ENCODE measurements at places on chromosomes 12 and 14.

DNA sequence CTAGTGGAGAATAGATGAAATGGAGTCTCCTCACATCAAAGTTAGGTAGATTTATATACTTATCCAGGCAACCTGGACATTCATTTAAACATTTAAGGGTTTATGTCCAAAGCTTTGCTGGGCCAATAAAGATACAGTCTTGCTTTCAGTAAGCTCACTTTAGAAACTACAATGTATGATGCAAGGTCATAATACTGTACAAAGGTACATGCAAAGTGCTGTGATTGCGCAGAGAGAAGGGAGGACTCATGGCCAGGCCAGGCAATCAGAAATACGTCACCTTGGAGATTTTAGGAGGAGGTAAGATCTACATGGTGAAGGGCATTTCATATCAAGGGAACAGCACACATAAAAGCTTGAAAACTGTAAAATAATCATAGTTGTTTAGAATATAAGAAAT is 113.6 kb downstream of the FGD4 start:
- no peak for DNase-seq

GRCh38 chr12:31001581-31002360 is 71.9 kb upstream of the DDX11 start:
- DNase-seq, result no peak

GRCh38 chr14:56491299-56492285 is 88.0 kb upstream of the TMEM260 start:
- DNase-seq, result no peak

DNA sequence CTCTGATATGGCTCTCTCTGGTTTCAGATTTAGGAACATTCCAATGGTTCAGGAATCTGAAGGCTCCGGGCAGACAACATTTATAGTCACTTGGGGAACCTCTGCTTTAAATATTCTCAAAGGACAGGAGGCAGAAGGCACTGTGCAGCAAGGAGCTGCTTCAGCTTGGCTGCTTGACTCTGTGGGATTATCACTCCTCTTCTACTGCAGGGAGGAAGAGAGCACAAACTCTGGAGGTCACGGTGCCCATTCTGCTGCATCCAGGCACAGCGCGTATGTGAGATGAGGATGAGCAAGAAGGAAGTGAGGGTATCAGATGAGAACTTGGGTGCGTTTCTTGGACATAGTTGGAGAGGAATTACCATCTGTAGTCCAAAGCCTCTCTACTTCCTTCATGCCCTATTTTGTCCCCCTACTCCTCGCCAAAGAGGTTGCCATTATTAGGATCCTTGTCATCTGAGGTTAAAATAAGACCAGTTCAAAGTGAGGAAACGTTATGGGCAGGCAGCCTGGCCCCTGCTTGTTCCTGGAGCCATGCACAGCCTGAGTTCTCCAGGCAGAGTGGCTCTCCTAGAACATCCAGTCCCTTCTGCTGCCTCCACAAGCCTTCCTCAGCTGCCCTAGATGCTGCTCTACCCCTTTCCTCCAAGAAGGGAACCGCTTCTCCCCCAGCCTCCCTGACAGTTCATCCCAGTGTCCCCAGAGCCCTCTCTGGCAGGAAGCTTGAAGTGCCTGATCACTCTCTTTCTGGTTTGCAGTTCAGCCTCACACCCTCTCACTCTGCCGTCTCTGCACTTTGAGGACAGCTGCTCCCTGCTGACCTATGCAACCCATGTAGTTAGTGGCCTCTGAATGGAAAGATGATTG is 12.5 kb downstream of the FGF6 start:
- DNase-seq, result no peak

DNA sequence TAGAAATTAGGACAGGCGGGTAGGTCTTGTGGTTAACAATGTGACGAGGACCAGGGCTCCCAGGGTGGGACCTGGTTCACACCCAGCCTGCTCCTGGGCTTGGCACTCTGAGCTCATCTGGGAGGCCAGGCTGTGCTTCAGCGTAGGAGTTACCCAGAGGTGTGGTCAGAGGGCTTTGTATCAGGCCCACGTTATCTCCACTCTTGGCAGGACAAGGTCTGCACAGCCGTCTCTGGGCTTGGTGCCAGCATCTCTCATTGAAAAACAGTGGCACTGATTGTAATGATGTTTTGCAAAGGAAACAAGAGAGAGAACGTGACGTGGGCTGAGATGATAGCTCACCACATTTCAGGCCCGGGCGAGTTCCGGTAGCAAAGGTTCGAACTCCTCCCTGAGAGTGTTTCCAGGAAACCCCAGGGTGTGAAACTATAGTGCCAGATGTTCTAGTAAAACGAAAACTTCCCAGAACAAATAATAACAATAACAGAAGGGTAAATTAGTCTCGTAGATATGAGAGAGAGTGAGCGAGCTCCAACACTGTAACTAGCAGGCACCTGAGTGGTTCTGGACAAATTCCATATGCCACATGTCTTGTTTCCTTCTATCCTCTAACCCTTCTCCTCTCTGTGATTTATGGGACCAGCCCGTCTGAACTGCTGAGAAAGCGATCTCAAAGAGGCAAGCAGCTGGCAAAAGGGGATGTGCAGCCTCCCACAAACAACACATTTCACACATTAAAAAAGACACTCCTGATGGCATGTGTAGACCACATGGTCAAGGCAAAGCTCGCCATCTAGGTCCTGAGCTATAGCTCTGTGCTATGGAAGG is 227.3 kb downstream of the KTN1 start:
- DNase-seq, result no peak

- no peak for DNase-seq
Observed at GRCh38 chr12:63276537-63277365, 125.8 kb upstream of the AVPR1A start.

DNA sequence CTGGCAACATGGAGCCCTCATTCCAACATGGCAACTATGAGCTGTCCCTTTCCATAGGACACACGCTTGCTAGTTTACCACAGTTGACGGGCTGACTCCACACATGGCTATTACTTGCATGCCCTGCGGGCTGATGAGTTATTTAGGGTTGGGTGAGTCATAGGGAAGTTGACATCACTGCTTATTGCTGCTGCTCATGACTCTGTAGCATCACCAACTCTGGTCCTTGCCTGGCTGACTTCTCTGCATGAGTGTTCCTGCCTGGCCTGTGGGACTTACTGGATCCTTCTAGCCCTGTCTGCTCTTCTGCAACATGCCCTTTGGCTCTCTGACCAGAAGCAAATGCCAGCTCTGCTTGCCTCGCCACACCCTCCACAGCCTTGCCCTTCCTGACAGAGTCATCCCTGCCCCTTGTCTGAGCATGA is 199.5 kb downstream of the ANO6 start:
- no peak for DNase-seq

DNA sequence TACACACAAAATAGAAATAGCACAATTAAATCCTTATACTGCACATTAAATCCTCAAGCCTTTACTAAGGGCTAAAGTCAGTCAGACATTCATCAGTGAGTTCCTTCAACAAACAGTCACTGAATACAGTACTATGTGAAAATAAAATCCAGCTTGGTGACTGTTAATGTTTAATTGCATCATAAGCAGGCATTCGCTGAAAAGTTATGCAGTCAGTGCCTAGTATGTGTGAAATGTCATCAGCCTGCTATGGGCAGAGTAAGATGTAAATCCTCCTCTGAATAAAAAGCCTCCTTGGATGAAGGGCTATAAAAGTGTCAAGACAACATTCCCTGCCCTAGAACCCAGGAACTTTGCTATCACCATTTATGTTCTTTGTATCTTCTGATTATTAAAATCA is 116.4 kb downstream of the PRICKLE1 start:
- no peak for DNase-seq

DNA sequence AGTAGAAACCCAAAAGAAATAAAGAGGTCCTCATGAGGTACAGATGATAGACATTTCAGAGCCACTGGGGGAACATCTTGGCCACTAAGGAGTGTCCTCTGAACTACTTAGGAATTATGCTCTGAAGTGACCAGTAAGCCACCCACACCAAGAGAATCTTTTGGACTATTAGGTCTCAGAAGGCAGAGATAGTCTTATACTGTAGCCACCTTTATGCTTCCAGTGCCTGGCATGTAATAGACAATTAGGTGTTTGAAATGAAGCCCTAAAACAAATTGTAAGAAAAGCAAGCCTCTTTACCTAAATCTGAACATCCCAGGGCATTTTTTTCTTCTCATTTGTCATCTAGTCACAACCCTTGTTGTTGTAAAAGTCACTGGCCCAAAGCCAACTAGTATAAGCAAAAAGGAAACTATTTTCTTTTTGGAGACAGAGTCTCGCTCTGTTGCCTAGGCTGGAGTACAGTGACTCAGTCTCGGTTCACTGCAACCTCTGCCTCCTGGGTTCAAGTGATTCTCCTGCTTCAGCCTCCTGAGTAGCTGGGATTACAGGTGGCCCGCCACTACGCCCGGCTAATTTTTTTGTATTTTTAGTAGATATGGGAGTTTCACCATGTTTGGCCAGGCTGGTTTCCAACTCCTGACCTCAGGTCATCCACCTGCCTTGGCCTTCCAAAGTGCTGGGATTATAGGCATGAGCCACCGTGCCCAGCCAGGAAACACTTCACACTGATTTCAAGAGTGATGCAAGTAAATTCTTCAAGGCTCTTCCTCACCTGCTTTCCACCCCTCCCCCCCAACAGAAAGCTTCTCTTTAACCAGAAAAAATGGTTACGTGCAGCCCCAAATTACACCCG is 11.1 kb downstream of the PLEKHA5 start:
- no peak for DNase-seq

GRCh38 chr14:36320897-36321381 is 502 bp upstream of the MBIP start:
- DNase-seq, result no peak

DNA sequence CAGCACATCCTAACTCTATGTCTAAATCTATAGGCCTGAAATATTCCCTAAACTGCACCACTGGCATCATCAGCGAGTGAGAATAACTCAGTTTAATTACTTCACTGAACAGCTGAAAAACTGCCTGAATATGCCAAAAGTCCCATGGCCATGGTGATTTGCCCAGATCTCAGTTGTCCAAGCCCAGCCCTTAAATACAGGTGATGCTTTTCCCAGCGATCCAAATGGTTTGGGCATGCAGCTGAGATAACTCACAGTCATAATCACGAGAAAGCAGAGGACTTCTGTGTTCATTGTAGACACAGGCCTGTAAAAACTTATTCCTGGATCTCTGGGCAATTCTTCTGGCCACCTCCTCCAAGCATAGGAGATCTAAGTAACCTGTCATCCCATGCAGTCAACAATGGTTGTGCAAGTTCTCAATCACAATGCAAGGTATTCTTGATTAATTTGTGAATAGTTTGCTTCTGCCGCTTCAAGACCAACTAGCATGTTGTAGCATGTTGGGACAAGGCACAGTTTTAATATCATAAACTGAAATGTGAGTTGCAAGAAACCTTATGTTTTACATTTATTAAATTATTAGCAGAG is 40.5 kb downstream of the DUSP6 start:
- no peak for DNase-seq

GRCh38 chr14:25150934-25151790 is 101.2 kb upstream of the STXBP6 start:
- no peak for DNase-seq

All from stimulated activated CD4-positive, alpha-beta T cell treated with anti-CD3 and anti-CD28 coated beads, Interleukin-15, amount 100 ng/mL, for 1 hour (primary cell).